ENCODE measurements at places on chromosomes 7 and 10.

DNA sequence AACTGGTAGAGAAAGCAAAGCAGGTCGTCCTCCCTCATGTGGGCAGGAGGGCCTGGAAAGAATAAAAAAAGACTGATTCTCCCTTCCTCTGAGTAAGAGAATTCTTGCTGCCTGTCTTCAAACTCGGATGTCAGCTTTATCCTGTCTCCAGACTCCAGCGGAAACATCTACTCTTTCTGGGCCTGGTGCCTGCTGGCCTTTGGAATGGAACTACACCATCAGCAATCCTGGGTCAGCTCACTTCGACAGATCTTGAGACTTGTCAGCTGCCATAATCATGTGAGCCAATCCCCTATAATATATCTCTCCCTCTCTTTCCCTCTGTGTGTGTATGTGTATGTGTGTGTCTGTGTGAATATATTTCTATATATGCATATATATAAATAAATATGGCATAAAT lies 411.0 kb upstream of the DPP6 start:
- DNase-seq: no peak

DNA sequence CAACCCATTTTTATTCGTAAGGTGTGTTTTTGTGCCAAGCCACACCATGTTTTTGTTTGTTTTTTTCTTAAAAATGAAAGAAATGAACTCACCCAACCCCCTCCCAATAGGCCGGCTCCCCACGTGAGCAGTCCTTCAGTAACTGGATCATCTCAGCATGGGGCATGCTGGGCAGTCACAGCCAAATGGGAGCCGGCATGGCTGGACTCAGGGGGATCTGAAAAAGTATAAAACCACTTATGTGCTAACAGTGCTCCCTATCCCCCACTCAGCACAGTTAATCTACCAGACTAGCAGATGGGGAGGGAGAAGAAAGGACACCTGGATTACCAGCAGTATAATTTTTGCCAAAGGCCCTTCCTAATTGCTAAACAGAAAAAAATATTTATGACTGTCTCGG lies 39.3 kb downstream of the BAZ1B start:
- DNase-seq: no peak

- peak; percentile 20 for DNase-seq
Measured at GRCh38 chr7:47254081-47254977, 327.6 kb downstream of the TNS3 start.

GRCh38 chr7:151310578-151310977 lies 31.0 kb upstream of the NUB1 start:
- DNase-seq: no peak

GRCh38 chr7:80890426-80891258 lies 28.2 kb downstream of the SEMA3C start:
- DNase-seq: no peak

- no peak for DNase-seq
Measured at GRCh38 chr7:120564145-120564544, 291.2 kb downstream of the KCND2 start.

DNA sequence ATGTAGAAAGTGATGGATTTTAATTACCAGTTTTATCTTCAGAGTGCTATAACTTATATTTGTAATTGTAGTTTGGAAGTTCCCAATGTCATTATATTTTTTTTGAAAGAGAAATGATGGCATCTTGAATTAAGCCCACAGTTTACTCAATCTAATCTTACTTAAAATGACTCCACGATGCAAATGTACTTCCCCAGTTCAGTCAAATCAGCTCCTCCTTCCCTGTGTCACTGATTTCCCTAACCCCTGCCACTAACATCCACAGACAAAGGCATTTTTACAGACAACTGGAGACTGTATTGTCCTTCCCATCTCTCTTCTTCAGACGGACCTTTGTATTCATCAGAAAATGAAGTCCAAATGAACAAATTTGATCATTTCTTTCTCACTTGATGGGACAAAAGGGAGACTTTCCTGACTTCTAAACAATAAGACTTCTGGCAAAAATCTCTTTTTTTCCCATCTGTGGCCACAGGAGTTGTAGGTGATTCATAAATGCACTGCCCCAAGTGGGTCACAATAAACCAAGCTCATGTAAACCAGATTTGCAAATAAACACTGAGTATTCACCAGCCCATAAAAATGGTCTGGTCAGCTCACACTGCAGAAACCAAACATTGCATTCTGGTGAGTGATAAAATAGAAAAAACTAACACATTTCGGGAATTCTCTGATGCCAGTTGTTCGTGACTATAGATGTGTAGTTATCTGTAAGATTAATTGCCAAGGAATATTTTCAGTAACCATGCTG lies 162.9 kb downstream of the FANK1 start:
- DNase-seq: no peak

- DNase-seq: no peak
Measured at GRCh38 chr7:92253251-92253650, 7.5 kb downstream of the ANKIB1 start.
